ENCODE measurements at places on chromosomes 12 and 14. TPM values are rescaled to one million over a fixed set of nuclear protein-coding genes. Genes with fewer than 3 reads are reported as not detected.

Gene LAG3
- total RNA-seq: 4.0 TPM

- peaks cover 7% of the 10 kb centered on the region for H3K36me3 ChIP-seq
- H3K4me3 ChIP-seq: no peak overlapping the region
- H3K4me1 ChIP-seq: peaks cover 98% of the 10 kb centered on the region
Observed at GRCh38 chr14:59343585-59343984, 121.6 kb downstream of the GPR135 start.

GRCh38 chr14:58078068-58078467 lies 73.9 kb downstream of the ARMH4 start:
- no peaks in the 10 kb centered on the region for H3K27me3 ChIP-seq
- no peak for DNase-seq
- H3K4me3 ChIP-seq: no peak overlapping the region
- H3K4me1 ChIP-seq: peaks cover 32% of the 10 kb centered on the region
- H3K36me3 ChIP-seq: no peaks in the 10 kb centered on the region

GRCh38 chr12:42213954-42214426 lies 24.1 kb downstream of the YAF2 start:
- peaks cover 17% of the 10 kb centered on the region for H3K4me1 ChIP-seq
- no peaks in the 10 kb centered on the region for H3K27me3 ChIP-seq
- no peak for DNase-seq
- H3K36me3 ChIP-seq: peaks cover 4% of the 10 kb centered on the region
- H3K27ac ChIP-seq: no peak overlapping the region

- no peaks in the 10 kb centered on the region for H3K4me1 ChIP-seq
- H3K27me3 ChIP-seq: no peaks in the 10 kb centered on the region
- no peak overlapping the region for H3K4me3 ChIP-seq
Observed at GRCh38 chr12:112270673-112271072, 111.6 kb downstream of the HECTD4 start.

DNA sequence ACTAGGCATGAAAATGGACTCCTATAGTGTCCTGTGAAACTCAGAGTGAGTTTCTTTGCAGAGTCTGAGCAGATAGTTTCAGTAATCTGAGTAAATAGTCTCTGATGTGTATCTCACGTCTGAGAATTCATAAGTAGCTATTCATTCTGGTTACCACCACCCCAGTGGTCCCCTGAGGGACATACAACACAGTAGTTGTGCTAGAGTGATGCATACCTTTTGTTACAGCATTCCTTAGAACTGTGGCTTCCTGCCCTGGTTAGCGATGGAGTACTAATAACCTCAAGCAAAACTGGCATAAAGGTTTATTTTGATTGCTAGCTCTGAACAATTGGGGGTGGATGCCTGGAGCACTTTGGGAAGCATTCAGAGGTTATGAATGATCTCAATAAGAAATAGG lies 114.7 kb downstream of the DAAM1 start:
- H3K4me3 ChIP-seq: no peak overlapping the region
- H3K27ac ChIP-seq: peak overlapping the region; percentile 33
- peaks cover 54% of the 10 kb centered on the region for H3K4me1 ChIP-seq
- DNase-seq: no peak
- H3K36me3 ChIP-seq: no peaks in the 10 kb centered on the region
- no peaks in the 10 kb centered on the region for H3K27me3 ChIP-seq

DNA sequence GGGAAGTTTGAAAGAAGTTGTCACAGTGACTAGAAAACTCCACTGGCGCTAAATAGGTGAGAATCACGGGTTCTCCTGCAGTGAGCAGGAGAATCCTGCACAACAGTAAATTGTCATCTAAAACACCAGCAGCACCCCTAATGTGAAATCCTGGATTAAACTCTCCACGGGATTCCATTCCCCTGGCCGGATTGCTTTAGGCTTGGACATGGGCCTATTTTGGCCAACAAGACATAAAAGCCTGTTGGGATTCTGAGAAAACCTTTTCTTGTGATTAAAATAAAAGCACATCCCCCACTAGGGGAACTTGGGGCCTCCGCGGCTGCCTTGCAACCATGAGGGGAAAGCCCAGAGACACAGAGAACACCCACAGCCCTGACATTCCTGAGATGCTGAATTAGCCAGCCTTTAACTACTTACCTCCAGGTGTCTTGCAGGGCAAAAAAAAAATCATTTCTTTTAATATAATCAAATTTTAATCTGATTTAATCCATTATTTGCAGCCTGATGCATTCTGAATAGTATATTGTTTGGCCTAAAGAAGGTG lies 21.0 kb upstream of the TSPAN11 start:
- no peak for DNase-seq
- H3K27ac ChIP-seq: no peak overlapping the region
- H3K36me3 ChIP-seq: no peaks in the 10 kb centered on the region
- no peaks in the 10 kb centered on the region for H3K27me3 ChIP-seq

GRCh38 chr12:27221625-27222387 lies 22.3 kb upstream of the STK38L start:
- no peak overlapping the region for H3K27ac ChIP-seq
- DNase-seq: no peak
- H3K4me1 ChIP-seq: peaks cover 9% of the 10 kb centered on the region
- H3K4me3 ChIP-seq: no peak overlapping the region

GRCh38 chr14:92400579-92401444 lies 77.8 kb downstream of the SLC24A4 start:
- H3K27ac ChIP-seq: no peak overlapping the region
- no peaks in the 10 kb centered on the region for H3K36me3 ChIP-seq
- H3K4me3 ChIP-seq: no peak overlapping the region
- peaks cover 2% of the 10 kb centered on the region for H3K4me1 ChIP-seq

Gene CCDC196
- not detected for total RNA-seq

Gene EIF4B
- total RNA-seq: 616 TPM

GRCh38 chr12:52759218-52759617 lies 17.9 kb downstream of the KRT76 start:
- peaks cover 34% of the 10 kb centered on the region for H3K27me3 ChIP-seq
- no peak for DNase-seq
- no peak overlapping the region for H3K4me3 ChIP-seq
- H3K27ac ChIP-seq: no peak overlapping the region
- H3K36me3 ChIP-seq: no peaks in the 10 kb centered on the region

Gene LRRK2
- total RNA-seq: 24.0 TPM

- H3K36me3 ChIP-seq: no peaks in the 10 kb centered on the region
- H3K27ac ChIP-seq: no peak overlapping the region
- peaks cover 32% of the 10 kb centered on the region for H3K27me3 ChIP-seq
- no peaks in the 10 kb centered on the region for H3K4me1 ChIP-seq
- no peak overlapping the region for H3K4me3 ChIP-seq
- DNase-seq: peak; percentile 90
Observed at GRCh38 chr14:94654071-94654861, 42.1 kb downstream of the SERPINA3 start.

Gene MSI1
- total RNA-seq: 0.17 TPM

Measured in esophagus muscularis mucosa (tissue), 4 donors.